Body of pancreas (tissue), 4 donors: ENCODE measurements at places on chromosomes 4 and X. TPM values are rescaled to one million over a fixed set of nuclear protein-coding genes. Genes with fewer than 3 reads are reported as not detected.

The CFAP99 gene
- total RNA-seq, result not detected

The F8A3 gene
- total RNA-seq, result not detected

The CXCL6 gene
- total RNA-seq, result 10.1 TPM

The APLN gene
- not detected for total RNA-seq

DNA sequence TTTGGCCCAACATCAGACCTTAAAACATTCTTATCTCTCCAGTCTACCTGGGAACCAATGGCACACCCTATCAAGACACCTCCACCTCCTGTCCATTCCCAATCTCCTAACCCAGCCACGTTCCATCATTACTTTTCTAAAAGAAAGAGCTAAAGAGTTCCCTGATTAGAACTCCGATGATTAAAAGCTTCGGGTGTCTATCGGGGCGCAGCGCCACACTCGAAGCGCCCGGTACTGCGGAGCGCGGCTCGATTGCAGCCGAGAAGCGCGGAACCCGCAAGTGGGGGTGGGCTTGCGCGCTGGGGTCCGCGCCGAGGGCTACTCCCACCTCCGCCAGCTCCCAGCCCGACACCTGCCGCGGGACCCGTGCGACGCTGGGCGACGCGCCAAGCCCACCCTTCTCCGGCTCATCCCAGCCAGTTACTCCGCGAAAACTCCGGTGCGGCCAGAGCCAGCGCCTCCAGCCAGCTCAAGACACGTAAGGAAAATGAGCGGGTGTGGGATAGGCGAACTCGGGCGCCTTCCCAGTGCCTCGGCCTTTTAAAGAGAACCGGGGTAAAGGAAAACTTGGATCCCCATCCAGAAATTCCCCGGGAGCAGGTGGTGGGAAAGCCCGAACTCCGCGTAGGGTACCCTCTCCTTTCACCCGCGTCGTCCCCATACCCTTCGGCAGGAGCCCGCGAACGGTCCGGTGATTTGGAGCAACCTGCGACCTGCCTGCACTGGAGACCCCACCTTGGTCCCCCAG is 593 bp downstream of the NPY1R start:
- H3K27ac ChIP-seq, result no peak overlapping the region
- no peaks in the 10 kb centered on the region for H3K36me3 ChIP-seq
- DNase-seq, result peak; percentile 14
- no peaks in the 10 kb centered on the region for H3K4me1 ChIP-seq
- peak overlapping the region; percentile 25 for H3K4me3 ChIP-seq

DNA sequence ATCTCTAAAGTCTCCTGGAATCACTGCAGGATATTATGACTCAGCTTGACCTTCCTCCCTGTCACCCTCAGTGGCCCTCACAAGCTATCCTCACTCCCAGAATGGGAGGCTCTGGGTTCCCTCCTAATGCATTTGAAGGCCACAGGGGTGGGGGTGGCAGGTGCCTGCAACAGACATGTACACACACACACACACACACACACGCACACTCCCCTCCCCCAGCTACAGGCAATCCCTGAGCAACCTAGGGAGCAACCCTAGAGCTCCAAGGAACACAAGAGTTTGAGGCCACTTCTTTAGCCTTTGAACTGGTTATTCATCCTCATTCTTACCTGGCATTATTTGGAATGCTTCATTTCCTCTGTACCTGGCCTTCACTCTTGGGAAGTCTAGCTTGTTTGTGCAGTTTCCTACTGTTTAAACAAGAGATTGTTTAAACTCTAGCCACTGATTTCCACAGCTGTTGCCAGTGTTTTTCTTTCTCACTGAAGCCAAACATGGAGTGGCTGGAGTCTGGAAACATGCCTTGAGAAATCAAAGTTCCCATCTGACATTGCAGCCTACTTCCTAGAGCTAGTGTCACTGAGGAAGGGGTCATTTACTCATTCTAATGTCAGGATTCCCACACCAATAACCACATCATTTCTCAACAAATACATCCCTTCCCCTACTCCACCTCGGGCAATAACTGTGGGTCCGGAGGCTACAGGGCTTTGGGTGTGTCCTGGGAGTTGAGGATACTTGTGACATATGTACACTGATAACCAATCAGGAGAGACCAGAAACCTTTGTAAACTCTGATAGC is 37.7 kb downstream of the MAOA start:
- H3K4me1 ChIP-seq, result peaks cover 62% of the 10 kb centered on the region
- H3K27me3 ChIP-seq, result no peaks in the 10 kb centered on the region
- peak; percentile 69 for DNase-seq
- H3K4me3 ChIP-seq, result no peak overlapping the region

DNA sequence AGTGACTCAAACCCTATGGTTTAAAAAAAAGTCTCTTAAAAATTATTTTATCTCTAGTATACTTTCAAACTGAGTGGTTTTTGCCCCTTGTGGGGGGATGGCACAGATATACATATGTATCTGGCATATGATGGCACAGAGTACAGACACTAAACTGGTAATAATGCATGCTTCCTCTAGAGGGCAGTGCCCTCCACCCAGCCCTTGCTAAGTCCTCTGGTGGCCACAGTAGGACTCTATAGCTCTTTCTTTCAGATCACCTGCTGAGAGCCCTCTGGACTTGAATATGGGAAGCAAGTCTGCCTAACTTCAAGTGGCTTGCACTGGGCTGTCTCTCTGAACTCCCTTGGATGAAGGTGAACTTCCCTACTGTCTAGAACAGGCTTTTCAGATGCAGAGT is 66.3 kb downstream of the TSPAN7 start:
- no peaks in the 10 kb centered on the region for H3K27me3 ChIP-seq
- H3K4me3 ChIP-seq, result no peak overlapping the region
- no peaks in the 10 kb centered on the region for H3K4me1 ChIP-seq
- H3K27ac ChIP-seq, result no peak overlapping the region
- DNase-seq, result peak; percentile 14
- no peaks in the 10 kb centered on the region for H3K36me3 ChIP-seq
